ENCODE measurements at places on chromosomes 11 and 22.

DNA sequence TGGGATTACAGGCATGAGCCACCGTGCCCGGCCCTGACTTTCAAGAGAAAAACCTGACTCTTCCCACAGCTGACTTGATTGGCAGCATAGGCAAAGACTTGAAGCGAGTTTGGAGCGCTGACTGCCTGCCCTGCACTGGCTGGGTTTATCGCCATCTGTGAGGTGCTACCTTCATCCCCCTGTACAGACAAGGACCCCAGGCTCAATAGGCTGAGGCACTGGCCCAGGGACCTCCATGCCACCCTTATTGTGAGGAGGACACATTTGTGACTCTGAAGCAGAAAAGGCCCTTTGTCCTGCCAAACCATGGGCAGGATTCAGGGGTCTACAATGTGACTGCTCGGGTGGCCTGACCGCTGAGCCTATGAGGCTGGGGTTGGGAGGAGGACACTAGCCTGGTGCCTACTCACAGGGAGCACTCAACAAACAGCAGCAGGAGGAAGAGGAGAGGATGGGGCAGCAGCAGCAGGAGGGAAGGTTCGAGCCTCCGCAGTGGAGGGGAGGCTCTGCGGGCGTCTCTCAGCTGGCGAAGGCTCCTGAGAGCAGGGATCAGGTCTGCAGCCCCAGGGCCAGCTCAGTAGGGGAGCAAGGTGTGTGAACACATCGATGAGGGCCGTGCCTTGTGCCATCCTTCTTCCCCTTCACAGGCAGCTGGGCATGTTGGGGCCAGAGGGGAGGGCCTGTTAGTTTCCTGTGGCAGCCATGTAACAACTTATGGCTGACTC lies 72.9 kb upstream of the WNT7B start:
- DNase-seq, result no peak

- DNase-seq, result no peak
These were observed 13.6 kb upstream of the LGR4 start for GRCh38 chr11:27485930-27486773.

GRCh38 chr11:104623518-104623917 lies 274.7 kb downstream of the CASP12 start:
- DNase-seq, result no peak

DNA sequence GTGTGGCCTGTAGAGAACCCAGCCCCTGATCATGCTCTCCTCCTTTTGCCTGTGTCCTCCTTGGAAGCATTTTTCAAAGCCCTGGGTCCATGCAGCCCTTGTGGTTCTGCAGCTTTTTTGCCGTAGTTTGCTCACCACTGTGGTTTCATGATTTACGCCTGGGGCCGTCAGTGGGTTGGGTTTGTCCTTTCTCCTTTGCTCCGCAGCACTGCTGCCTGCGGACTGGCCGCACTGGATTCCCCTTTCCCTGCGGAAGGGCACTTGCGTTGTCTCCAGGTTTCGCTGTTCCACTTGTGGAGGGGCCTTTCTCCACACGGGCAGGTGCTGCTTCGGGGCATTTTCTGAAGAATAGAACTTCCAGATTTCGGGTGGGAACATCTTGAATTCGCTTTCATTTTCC lies 1260.9 kb downstream of the BRD1 start:
- DNase-seq, result no peak

- peak; percentile 61 for DNase-seq
These were observed 51.5 kb upstream of the LRRC32 start for GRCh38 chr11:76721755-76722677.

DNA sequence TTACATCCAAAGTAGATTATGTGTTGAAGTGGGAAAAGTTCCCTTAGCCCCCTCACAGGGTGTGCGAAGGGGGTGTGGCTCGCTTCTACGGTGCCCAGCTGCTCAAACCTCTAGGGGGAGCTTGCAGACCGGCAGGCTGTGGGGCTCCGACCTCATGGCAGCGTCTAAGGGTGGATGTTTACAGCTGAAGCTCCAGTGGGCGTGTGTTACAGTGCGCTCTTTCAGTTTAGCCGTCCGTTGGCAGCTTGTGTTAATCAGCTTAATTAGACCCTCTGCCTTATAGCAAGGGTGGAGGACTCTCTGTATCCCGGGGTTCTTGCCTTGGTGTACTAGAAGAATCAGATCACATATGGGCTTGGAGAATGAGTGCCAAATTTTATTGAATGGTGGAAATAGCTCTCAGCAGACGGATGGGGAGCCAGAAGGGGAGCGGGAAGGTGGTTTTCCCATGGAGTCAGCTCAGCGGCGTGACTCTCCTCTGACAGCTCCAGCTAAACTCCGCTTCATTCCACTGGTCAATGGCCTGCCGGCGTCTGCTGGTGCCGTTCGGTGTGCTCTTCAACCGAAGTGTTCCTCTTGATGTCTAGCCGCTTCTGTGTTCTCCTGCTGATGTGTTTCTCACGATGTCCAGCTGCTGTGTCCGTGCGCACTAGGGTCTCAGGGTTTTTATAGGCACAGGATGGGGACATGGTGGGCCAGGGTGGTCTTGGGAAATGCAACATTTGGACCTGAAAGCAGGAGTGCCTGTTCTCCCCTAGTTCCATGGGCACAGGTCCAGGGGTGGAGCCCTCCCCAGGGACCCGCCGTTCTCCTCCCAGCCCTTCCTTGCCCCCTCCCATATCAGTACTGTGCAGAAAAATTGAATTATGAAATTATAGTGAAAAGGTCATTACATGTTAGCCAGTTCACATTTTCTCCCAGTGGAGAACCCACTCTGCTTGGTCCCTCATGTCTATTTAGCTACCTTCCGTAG lies 28.6 kb upstream of the OR10G7 start:
- DNase-seq, result peak; percentile 12

DNA sequence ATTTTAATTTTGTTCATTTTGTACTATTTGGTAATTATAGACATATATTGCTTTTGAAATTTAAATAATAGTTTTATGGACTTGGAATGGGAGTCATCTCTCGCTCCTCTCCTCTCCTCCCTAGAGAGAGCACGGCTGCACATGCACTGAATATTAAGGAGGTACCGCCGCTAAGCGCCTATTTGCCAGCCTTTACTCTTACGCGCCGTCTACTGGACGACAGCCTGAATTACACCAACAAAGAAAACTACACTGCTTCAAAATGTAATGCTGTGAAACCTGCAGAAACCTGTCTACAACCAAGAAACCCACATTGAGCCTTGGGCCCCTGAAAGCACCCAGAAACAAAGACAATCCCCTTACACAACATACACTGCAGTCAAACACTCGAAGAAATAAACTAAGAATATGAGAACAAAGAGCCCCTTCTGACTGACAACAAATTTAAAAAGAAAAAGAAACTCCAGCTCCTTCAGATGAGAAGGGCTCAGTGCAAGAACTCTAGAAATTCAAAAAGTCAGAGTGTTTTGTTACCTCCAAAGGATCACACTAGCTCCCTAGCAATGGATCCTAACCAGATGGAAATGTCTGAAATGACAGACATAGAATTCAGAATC lies 737.2 kb downstream of the LRRC4C start:
- no peak for DNase-seq

DNA sequence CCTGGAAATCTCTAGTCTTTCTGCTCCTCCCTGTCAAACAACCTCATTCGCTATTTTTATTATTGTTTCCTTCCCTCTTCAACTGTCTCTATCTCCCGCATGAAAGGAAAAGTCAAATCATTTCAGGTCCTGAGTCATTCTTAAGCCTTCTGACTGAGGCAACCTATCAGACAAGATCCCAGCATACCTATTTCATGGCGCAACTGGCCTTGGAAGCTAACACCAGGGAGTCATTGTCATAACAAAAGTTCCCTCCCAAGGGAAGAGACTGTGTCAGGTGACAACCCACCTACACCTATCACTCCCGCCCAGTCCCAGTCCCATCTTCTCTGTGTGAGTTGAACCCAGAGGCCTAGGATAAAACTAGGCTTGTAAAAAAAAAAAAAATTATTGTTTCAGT lies 10.2 kb upstream of the ARHGAP42 start:
- no peak for DNase-seq

DNA sequence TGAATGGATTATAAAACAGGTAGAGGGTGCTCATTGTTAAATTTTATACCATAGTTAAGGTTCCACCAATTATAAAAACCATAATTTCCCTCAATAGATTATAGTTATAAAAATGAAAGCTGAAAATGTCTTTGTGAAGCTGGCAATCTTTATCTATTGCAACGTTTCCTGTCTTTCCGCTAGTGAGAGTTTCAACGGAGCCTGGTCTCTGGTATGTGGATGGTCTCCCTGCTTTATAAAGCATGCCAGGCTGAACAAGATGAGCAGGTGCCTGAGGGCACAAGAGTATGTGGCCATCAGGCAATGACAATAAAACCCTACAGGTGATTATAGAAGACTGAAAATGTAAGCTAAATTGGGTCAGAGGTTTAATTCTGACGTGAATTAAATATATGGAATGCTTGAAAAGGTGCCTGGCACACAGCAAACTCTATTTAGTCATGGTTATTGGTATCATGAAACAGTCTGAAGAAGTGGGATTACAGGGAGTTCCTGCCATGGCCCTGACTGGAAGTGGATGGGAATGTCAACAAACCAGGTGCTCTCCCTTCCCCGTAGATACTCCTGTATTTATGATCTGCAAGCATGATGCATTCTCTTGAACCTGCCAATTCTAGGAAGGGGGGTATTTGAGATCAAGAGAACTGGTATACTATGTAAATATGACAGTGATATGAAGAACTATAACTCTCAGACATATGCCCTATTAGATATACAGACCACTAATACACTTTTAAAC lies 115.7 kb downstream of the ENTHD1 start:
- DNase-seq, result no peak

GRCh38 chr22:22833059-22833458 lies 54.6 kb upstream of the IGLL5 start:
- DNase-seq, result no peak

- no peak for DNase-seq
These were observed 941.2 kb downstream of the FAM181B start for GRCh38 chr11:81792416-81792815.

- DNase-seq, result peak; percentile 25
These were observed at the start of gene CNTN5 for GRCh38 chr11:99020352-99021225. TSS of gene CNTN5 (plus strand) at chr11:99020949.

DNA sequence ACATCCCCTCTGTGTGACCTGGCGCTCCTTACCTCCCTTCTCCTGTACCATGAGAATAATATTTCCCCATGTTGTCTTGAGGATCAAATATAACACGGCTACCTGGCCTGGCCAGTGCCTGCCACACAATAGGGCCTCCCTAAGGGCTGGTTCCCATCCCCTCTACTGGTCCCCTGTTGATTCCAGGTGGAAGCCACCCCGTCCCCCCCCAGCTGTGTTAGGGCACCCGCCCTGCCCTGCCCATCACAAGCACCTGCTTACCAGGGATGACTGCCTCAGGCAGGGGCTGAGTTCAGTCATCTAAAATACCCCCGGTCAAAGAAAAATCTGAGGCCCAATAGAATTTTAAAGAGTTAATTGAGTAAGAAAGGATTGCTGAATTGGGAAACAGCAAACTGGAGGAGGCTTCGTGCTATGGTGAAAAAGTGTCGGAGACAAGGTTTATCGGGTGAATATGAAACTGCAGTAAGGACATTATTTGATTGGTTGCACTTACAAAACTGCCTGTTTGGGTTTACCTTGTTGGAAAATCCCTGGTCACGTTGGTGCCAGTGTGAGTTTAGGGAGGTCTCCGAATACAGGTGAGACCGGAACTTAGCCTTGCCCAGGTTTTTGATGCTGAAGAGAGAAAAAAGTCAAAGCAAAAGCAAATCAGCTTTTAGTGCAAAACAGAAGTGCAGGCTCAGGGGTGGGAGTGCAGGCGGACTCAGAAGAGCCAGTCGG lies 5.2 kb downstream of the APOL1 start:
- DNase-seq, result no peak
